ENCODE measurements at places on chromosomes 7 and 10.

DNA sequence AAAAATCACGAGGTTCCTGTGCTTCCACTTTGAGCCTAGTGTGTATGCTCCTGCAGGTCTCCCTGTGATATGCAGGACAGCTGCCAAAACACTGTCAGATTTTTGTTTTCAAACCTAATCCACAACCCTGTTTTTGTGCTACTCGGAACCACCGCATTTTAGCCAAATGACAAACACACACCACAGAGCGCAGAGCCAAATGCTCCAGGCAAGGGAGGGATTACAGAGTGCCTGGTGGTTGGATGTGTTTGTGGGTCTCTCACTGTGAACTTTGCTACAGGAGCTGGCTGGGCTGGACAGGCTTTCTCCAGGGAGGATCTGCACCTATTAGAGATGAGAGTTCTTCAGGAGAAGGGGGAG lies 5.7 kb upstream of the RBM28 start:
- DNase-seq = no peak

GRCh38 chr7:23373151-23374004 lies 74.2 kb downstream of the MALSU1 start:
- peak; percentile 56 for DNase-seq

DNA sequence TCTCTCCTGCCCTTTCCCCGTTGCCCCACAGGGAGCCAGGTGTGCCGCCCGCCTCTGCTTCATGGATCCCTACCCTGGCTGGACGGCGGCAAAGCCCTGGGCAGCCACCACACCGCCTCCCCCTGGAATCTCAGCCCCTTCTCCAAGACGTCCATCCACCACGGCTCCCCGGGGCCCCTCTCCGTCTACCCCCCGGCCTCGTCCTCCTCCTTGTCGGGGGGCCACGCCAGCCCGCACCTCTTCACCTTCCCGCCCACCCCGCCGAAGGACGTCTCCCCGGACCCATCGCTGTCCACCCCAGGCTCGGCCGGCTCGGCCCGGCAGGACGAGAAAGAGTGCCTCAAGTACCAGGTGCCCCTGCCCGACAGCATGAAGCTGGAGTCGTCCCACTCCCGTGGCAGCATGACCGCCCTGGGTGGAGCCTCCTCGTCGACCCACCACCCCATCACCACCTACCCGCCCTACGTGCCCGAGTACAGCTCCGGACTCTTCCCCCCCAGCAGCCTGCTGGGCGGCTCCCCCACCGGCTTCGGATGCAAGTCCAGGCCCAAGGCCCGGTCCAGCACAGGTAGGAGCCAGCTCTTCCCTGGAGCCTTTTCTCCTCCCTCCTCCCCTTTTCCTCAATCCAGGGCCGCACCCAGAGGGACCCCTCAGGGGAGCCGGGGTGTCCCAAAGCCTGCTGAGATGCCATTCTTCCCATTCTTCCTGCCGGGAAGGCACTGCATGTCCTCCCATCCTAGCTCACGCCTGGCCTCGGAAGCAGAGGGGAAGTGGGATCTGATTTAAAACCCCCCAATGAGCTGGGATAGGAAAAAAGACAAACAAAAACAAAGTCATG lies 4.0 kb downstream of the GATA3 start:
- DNase-seq = no peak

- no peak for DNase-seq
Measured at GRCh38 chr7:64886956-64887545, 16.0 kb upstream of the ZNF273 start.

DNA sequence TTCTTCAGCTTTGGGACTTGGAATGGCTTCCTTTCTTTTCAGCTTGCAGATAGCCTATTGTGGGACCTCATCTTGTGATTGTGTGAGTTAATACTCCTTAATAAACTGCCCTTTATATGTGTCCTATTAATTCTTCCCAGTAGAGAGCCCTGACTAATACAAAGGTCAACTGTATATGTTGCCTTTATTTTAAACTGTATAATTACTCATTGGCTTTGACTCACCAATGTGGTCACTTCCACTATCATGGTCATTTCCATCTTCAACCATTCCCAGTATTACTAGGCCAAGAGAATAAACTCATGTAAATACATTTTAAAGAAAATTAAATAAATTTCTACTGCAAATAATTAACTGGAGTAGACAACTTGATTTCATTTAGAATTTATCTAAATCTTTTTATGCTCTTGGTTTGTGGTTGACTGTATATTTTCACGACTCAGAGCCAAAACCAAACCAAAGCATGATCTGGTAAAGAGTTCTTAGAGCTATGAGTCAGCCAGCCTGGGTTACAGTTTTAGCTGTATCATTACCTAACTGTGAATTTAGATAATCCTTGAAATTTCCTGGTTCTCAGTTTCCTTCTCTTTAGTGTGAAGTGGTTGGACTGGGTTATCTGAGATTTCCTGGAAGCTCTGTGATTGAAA lies 188.4 kb downstream of the PPP1R3A start:
- DNase-seq = no peak

DNA sequence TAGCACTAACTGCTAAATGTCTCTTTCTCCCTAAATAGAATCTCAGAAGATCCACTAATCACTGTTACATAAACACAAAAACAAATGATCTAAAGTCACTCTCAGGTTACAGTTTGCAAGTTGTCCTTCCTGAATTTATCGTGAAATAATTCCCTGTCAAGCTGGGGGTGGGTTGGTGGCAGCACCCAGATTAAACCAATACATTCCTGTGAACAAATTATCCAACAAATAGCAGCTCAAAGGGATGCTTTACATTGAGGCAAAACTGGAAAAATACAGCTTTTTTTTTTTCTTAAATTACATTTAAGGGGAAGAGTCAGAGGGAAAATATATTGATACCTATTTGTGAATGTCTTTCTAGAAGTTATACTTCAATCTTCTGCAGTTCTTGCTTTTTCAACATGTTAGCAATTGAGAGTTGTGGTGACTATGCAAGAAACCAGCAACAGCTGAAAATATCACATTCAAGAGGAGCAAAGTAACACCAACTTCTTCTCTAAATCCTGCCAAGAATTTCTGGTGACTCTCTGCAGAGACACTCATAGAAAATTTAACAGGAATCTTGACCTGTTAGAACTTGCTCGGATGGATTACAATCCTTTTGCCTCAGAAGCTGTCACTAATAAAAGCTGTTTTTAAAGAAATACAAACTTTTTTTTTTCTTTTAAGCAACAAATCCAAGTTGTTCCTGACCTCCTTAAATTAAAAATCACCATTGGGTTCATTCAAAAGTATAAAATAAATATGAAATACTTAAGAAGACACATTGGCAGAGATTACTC lies 18.9 kb downstream of the LMOD2 start:
- no peak for DNase-seq

DNA sequence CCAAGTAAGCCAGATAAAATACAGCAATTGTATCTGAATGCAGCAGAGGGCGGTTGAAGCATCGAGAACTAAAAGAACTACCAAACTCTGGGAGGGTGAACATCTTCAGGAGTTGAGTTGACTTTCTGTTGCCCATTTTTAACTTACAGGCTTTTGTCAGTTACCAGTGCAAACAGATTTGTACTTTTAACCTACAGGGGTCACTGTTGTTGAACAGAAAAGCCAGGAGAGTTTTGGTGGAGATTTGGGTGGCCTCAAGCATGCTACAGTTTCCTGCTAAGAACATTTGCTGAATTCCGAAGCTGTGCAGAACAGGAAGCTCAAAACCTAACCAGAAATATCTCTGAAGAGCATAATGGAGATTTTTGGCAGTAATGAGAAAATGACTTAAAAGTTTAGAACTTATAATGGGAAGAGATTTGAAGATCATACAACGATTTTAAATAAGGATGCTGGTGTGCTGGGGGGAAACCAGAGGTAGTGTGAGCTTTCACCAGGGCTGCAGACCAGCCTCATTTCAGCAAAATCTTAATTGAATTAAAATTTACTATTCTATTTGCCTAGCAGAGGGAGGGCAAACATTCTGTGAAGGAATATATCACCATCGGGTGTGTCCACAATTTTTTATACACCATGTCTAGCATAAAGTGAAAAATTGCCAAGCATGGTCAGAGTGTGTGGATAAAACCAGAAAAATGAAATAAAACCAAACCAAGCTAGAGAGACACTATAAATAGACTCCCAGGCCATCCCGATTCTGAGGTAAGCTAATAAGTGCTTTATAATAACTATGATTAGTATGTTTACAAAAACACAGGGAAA lies 208.6 kb upstream of the CCDC6 start:
- DNase-seq = peak; percentile 25

GRCh38 chr7:47666164-47666862 lies 84.4 kb upstream of the TNS3 start:
- no peak for DNase-seq

DNA sequence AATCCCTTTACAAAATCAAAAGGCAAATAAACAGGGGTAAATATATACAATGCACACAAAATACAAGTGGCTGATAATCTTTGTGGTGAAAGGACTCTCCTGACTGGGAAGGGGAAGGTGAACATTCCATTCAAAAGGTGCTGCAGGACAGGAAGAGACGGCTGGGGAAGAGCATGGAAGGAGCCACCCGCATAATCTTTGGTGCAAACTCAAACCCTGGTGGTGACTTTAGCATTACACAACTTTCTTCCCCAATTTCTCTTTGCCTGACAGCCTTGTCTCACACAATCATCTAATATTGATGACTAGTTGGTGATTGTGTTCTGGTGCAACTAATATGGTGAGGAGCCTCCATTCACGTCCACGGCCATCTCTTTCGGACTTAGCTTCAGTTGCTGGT lies 117.0 kb upstream of the EGFR start:
- DNase-seq = no peak

DNA sequence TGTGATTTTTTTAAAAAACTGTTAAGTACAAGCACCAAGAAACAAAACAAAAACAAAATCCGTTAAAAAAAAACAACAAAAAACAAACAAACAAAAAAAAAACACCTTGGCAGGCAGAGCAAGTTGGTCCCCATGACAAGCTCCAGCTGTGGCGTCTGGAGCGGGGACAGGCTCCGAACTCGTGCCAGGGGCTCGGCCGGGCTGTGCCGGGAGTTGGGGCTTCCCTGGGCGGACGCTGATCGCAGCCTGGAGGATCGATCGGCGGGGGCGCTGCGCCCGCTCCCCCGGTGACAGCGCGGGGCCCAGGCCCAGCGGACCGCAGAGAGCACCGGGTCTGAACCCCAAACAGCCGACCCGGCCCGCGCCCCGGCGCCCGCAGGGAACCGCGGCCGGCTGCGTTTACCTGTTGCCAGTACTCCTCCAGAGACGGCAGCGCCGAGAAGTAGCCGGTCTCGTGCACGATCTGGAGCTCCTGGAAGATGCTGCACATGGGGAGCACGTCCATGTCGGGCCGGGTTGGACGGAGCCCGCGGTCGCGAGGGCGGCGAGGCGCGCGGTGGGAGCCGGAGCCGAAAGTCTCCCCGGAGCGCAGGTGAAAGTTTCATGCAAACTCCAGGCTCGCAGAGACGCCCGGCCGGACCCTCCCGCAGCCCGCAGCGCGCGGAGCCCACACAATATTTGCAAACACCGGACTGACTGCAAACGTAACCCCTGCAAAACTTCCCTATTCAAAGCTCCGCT lies at the start of gene KLF6:
KLF6 (minus strand) TSS at position 700 of the 741 bp plus-strand sequence; CDS start at position 505, 195 bp downstream.
- peak; percentile 51 for DNase-seq

- DNase-seq = no peak
Measured at GRCh38 chr7:50196719-50197118, 103.7 kb upstream of the ZPBP start.

- no peak for DNase-seq
Measured at GRCh38 chr10:74763934-74764591, 62.3 kb upstream of the KAT6B start.

GRCh38 chr10:131220601-131221171 lies 90.8 kb downstream of the TCERG1L start:
- DNase-seq = no peak

DNA sequence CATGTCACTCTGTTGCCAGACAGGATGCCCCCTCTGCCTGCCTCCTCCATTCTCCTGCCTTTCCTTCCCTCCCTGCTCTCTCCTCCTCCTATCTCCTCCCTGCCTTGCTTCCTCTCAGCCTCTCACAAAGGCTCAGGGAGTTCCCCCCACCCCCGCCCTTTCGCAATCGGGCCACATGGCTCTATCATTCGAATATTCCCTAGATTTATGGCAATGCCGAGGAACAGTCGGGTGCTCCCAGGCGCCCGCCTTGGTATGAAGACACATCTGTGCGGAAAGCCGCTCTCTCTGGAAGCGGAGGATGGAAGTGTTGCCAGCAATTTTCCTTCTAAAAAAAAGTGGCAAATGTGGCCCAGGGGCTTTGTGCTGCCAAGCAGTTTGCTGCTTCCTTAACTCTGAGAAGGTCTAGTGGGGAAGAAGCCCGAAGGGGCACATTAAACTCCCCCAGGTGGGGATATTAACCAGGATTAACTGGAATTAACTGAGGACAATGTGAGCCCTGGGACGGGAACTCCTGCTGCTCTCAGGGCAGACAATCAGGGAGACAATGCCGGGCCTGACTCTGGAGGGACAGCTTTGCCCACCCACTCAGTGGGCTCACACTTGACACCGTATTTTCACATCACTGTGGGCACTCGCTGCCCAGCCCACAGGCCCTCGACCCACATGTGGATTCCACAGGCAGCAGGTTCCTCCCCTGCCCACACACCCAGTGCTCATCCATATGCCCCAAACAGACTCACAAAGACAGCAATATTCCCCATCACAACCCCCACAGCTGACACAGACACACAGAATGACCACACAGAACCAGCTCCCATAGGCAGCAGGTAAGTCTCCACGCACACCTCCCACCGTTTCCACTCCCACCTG lies 88.4 kb upstream of the SMNDC1 start:
- peak; percentile 73 for DNase-seq

DNA sequence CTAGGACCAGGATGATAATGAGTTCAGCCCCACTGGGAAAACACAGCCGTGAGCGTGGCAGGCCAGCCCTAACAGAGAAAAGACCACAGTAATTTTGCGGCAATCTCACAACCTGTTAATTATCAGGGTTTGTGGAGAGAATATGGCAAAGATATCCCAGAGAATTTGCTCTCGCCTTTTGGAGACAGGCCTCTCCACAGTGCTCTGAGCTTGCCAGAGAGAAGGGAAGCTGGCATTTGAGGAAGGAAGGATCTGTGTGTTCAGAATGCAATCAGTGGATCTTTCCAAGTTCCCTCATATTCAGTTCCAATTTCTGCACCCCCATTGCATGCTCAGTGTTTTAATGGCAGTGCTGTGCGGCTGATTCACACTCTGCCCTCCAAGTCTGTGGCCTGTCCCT lies 60.2 kb downstream of the PLPP4 start:
- no peak for DNase-seq

GRCh38 chr7:94449151-94449725 lies 54.5 kb downstream of the COL1A2 start:
- DNase-seq = peak; percentile 48

DNA sequence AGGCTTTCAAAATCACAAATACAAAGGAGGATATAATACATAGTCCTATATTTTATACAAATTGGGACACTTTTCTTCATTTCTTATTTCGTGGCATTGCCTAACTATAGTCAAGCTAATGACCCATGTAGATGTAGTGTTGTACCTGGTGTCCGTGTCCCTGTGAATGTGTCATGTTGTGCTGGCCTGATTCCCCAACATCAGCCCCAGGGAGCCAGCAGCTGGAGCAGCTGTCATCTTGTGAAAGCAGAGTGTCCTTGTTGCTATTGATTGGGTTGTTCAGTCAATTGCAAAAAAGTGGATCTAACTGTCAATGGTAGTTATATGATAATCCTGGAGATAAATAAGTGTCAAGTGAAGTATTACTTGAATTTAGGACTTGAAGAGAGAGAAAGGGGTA lies 86.3 kb downstream of the KAT6B start:
- DNase-seq = no peak

Data from inflammatory macrophage (primary cell).